ENCODE measurements at places on chromosomes 12 and 14.

GRCh38 chr14:64573109-64573508 is 23.3 kb downstream of the PPP1R36 start:
- no peak for DNase-seq

- no peak for DNase-seq
Measured at GRCh38 chr12:6340032-6340638, 1.7 kb downstream of the TNFRSF1A start.

- no peak for DNase-seq
Measured at GRCh38 chr12:7899755-7900154, 27.0 kb upstream of the SLC2A14 start.

DNA sequence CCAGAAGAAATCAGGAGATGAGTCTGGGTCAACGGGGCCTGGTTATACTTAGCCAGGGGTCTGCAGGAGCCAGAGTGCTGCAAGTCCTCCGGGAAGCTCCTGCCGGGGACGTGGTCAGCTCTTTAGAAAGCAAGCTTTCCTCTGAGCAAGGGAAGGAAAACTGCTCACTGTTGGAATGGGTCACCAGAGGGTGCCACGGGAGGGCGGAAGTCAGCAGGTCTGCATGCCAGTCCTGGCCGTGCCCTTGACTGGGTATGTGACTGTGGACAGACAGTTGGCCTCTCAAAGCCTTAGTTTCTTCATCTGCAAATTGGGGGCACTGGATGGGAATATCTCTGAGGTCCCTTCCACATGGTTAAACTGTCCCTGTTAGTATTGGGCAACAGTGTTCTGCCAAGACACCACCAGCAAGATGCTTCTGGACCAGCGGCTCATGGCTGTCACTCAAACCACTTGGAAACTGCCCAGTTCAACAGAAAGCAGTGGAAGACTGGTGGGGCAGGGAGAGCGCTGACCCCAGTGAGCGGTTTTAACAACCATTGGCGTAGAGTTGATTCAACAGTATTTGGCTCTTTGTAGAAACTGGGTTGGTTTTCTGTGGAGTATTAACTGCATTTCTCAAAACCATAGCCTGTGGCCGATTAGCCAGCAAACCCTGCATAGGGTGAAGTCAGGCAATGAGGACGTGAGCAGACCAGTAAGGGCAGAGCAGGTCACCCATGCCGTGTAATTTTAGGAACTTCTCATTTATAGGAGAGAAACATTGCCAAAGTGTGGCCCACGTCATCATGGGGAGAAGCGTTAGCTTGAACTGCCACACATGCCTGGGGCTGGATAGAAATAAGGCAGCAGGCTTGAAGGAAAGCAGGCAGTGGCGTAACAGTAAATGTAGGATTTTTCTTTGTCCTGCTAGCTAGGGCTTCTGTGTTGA is 163.9 kb upstream of the PRMT8 start:
- DNase-seq, result no peak

GRCh38 chr14:33068626-33069025 is 129.9 kb downstream of the NPAS3 start:
- no peak for DNase-seq

GRCh38 chr14:103928011-103928890 is at the start of gene TDRD9:
Gene TDRD9 (plus strand): TSS chr14:103928456. CDS start chr14:103928510, 54 bp downstream.
- DNase-seq, result no peak

- DNase-seq, result no peak
Measured at GRCh38 chr14:67166450-67166853, 22.8 kb upstream of the GARIN2 start.

DNA sequence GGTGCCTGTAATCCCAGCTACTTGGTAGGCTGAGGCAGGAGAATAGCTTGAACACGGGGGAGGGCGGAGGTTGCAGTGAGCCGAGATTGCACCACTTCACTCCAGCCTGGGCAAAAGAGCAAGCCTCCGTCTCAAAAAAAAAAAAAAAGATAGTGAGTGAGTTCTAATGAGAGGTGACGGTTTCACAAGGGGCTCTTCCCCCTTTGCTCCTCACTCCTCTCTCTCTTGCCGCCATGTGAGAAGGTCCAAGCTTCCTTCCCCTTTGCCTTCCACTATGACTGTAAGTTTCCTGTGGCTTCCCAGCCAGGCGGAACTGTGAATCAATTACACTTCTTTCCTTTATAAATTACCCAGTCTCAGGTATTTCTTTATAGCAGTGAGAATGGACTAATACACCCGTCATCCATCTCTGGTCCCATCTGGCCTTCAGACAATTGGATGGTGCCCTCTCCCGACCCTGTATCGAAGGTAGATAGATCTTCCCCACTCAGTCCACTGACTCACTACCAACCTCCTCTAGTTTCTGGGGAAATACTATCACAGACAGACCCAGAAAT is 27.0 kb upstream of the RCOR1 start:
- no peak for DNase-seq

GRCh38 chr14:29896354-29896821 is 31.3 kb downstream of the PRKD1 start:
- no peak for DNase-seq

- DNase-seq, result no peak
Measured at GRCh38 chr12:108543652-108544051, 17.3 kb downstream of the SART3 start.

- DNase-seq, result no peak
Measured at GRCh38 chr12:29728030-29728429, 55.7 kb downstream of the TMTC1 start.

DNA sequence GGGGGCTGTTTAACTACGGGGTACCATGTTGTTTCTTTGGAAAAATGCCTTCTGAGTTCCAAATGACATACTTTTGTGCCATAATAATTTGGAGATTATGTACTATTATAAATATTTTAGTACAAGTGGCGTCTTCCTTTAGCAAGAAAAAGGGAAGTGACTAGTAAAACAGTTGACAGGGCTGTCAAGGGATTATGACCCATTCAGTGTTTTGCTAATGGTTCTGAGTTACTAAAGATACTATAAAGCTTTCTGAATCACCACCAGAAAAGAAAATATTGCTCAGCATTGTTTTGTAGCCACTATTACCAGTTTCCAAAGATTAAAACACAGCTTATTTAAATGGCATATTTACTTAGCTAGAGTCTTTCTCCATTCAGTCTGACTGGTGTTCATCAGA is 334.9 kb downstream of the SNAPC1 start:
- no peak for DNase-seq

DNA sequence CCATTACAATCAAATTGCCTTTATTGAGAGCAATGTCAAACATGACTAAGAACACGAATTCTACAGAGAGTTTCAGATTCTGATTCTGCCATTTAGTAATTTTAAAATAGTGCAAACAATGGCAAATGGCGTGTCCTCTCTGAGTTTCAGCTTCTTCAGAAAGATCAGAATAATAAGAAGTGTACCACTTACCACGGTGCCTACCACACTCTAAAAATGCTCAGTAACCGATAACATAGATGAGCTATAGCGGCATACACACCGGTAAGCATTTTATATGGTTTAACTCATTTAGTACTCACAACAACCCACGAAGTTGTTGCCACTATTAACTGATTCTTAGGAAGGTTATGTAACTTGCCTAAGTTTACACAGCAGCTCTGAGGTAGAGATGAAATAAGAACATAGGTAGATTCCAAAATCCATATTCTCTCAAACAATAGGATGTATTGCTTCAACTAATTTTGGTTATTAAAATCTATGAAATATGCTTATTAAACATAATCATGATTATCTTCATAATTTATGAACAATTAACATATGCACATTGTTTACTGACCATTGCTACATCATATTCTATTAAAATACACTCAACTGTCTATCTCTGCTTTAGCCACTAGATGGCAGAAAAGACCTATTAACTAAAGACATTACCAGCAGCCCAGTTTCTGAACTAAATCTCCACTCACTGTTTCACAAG is 38.3 kb downstream of the SLC6A15 start:
- DNase-seq, result no peak

- peak; percentile 40 for DNase-seq
Measured at GRCh38 chr12:111598637-111599452, at the start of gene ATXN2. Gene ATXN2 (minus strand): TSS chr12:111599315. CDS start chr12:111599034, 281 bp downstream.

DNA sequence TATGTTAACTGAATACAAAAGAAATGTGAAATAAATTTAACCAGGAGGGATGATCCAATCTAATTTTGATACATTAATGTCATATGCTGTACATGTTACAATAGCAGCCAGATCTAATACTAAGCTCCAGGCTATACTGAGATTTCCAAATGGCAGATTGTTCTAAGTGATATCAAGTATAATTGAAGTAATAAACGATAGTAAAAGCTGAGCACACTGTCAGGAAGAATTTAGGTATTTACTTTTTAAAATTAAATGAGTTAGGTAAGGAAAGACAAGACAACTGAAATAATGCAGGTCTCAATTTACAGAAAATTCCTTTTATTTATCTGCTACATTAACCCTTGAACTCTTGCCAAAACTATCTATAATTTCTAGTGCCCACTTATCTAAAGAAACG is 39.9 kb downstream of the INSM2 start:
- no peak for DNase-seq

DNA sequence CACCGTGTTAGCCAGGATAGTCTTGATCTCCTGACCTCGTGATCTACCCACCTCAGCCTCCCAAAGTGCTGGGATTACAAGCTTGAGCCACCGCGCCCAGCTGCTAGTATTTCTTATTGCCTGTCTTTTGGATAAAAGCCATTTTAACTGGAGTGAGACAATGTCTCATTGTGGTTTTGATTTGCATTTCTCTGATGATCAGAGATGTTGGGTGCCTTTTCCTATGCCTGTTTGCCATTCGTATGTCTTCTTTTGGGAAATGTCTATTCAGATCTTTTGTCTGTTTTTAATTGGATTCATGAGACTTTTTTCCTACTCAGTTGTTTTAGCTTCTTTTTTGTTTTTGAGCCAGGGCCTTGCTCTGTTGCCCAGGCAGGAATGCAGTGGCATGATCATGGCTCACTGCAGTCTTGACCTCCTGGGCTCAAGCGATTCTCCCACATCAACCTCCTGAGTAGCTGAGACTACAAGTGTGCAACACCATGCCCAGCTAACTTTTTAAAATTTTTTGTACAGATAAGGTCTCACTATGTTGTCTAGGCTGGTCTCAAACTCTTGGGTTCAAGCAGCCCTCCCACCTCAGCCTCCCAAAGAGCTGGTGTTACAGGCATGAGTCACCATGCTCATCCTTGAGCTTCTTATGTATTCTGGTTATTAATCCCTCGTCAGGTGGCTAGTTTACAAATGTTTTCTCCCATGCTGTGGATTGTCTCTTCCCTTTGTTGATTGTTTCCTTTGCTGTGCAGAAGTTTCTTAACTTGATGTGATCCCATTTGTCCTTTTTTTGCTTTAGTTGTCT is 65.9 kb downstream of the ACACB start:
- DNase-seq, result no peak

DNA sequence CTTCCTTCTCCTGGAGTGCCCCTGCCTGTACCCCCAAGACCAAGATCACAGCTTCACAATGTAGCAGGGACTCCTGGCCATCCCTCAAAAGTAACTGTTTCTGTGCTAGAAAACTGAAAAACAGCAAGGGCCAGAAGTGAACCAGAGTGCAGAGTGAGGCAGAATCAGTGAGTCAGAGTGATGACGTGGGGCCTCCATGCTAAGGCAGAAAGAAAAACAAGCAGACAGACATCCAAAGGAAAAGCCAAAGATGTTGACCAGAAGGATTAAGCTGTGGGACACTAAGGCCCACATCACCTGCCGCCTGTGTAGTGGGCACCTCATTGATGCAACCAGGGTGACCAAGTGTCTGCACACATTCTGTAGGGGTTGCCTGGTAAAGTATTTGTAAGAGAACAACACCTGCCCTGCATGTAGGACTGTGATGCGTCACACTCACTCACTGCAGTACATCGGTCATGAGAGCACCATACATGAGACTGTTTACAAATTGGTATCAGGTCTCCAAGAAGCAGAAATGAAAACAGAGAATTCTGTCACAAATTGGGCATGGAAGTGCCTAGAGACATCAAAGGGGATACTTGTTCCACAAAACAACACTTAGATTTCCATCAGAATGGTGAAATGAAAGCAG is 51.2 kb downstream of the ARMH4 start:
- no peak for DNase-seq

GRCh38 chr12:46100551-46101484 is 110.4 kb upstream of the SCAF11 start:
- DNase-seq, result no peak

- DNase-seq, result no peak
Measured at GRCh38 chr14:92638904-92639303, 109.5 kb downstream of the LGMN start.

GRCh38 chr14:32407130-32407529 is 78.0 kb downstream of the AKAP6 start:
- no peak for DNase-seq

DNA sequence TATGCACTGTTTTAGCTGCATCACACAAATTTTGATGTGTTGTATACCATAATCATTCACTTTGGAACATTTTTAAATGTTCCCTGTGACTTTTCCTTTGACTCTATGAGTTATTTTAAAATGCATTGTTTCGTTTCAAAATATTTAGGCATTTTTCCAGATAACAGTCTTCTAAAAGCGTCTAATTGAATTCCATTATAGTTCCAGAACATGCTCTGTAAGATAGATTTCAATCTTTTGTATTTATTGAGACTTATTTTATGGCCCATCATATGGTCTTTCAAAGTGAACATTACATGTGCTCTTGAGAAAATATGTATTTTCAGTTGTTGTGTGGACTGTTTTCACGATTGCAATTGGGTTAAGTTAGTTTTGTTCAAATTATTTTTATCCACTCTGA is 98.7 kb upstream of the ARHGAP5 start:
- DNase-seq, result no peak

- no peak for DNase-seq
Measured at GRCh38 chr12:24307716-24308335, 358.4 kb upstream of the SOX5 start.

- DNase-seq, result no peak
Measured at GRCh38 chr12:124809878-124810277, 53.8 kb downstream of the SCARB1 start.

- no peak for DNase-seq
Measured at GRCh38 chr14:22767323-22767589, 768 bp downstream of the OXA1L start.

DNA sequence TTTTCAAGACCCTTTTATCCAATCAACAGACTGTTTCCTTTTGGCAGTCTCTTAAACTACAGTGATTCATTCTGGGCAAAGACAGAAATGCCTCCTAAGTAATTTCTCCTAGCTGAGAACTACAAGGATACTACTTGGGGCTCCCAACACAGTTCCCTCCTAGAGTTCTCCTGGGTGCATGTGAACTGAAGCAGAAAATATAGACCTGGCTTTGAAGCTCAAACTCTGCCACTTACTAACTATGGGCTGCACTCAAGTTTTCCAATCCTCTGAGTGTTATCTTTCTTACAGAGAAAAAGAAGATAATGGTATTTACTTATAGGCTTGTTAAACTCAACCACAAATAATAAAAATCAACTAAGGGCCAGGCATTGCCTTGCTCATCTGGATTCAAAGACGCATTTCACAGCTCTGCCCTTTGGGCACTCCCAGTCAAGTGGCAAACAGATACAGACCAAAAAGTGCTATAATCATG is 97.6 kb downstream of the EFCAB11 start:
- DNase-seq, result no peak

- no peak for DNase-seq
Measured at GRCh38 chr14:65485516-65485915, 73.0 kb downstream of the FUT8 start.

DNA sequence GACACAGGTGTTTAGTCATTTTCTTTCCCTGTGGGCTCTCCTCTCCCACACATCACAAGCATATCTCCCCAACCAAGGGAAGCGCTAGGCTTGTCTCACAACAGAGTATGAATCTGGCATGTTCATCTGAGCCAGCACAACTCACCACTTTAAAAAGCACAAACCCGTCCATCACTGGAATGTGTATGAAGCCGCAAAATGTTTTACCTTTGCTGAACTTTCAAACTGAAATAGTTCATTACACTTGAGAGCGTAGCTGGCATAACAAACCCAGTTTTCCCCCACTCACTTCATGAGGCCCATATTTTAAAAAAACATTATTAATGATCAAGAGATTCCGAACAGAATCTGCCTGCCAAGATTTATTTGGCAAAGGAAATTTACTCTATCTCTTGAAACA is 15.8 kb downstream of the NID2 start:
- no peak for DNase-seq
